ENCODE measurements at places on chromosomes 3 and 15. TPM values are rescaled to one million over a fixed set of nuclear protein-coding genes. Genes with fewer than 3 reads are reported as not detected.

Gene CCNB2
- 30.3 TPM for total RNA-seq

Gene IL17RD
- total RNA-seq: 0.04 TPM

Gene AGBL1
- total RNA-seq: not detected

Gene ALDH1A2
- not detected for total RNA-seq

DNA sequence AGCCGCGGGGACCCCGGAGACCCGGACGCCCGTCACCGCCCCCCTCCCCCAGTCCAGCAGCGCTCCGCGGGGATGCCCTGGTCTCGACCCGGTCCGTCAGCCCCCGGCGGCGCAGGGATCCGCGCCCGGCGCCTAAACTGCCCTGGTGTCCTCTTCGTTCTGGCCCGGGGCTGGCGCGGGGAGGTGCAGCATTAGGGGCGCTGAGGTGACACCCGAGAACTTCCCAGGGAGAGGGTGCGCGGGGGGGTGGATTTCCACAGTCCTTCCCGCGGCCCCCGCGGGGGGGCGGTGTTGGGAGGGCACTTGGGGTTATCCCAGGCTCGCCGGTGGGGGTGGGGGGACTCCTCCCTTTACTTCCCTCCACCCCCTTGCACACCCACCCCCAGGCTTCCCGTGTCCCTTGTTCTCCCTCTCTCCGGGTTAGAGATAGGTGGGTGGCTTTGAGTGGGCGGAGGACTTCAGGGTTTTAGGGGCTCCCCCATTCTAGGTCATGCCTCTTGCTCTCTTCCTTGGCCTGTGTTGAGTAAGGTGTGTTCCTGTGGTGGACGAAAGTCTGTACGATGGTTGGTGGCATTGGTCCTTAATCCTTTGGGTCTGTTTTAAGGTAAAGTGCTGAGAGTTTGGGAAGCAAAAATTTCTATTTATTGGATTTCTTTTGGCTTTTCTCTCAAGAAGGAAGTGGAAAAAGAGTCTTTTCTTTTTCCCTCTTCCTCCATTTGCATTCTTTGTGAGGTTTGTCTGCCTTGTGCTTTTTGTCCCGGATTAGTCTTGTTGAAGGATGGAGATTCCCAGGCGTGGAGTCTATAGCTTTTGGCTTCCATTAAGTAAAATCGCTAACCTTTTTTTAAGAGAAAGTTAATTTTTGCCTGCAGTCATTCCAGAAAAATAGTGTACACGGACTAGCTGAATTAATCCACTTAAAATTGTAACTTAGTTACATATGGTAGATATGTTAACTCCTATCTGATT is 811 bp downstream of the SKIL start:
- H3K27me3 ChIP-seq: no peaks in the 10 kb centered on the region
- H3K4me1 ChIP-seq: peaks cover 20% of the 10 kb centered on the region
- peak; percentile 78 for DNase-seq
- H3K27ac ChIP-seq: peak overlapping the region; percentile 87

DNA sequence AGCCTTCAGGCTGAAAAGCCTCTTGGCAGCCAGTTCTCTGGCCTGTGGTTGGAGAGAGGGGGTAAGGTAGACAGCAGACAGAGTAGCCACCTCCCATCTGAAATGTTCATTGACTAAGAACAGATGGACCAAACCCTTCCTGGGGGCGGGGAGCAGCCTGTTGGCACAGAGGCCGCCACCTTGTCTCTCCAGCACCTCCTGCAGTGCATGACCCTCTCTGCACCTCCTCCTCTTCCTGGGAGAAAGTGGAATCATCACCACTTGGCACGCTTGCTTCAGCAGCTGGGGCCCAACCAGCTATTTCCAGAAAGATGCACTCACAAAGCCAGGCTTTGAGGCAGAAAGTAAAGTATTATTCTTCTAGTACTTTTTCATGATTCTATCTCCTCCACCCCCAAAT is 313.4 kb upstream of the CHRM5 start:
- no peaks in the 10 kb centered on the region for H3K27me3 ChIP-seq
- H3K4me1 ChIP-seq: no peaks in the 10 kb centered on the region
- H3K36me3 ChIP-seq: no peaks in the 10 kb centered on the region

- H3K4me3 ChIP-seq: no peak overlapping the region
- H3K27ac ChIP-seq: no peak overlapping the region
- no peaks in the 10 kb centered on the region for H3K27me3 ChIP-seq
- H3K36me3 ChIP-seq: no peaks in the 10 kb centered on the region
- DNase-seq: no peak
Measured at GRCh38 chr15:97759363-97759762, 201.1 kb upstream of the ARRDC4 start.

DNA sequence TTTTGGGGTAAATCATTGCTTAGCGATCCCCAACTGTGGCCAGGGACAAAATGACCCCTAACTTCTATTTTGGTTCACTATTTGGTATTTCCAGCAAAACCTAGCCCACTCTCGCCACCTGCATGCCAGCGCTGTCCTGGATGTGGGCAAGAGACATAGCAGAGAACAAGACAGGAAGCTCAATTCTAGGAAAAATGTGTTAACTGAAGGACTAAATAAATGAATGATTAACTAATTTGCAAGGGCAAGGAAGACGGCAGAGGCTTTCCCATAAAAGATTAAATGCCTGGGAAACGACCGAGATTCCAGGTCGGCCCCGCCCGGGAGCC is 408 bp downstream of the NICN1 start:
- peaks cover 4% of the 10 kb centered on the region for H3K4me1 ChIP-seq
- no peaks in the 10 kb centered on the region for H3K36me3 ChIP-seq
- peak overlapping the region; percentile 83 for H3K4me3 ChIP-seq
- H3K27me3 ChIP-seq: no peaks in the 10 kb centered on the region
- peak overlapping the region; percentile 87 for H3K27ac ChIP-seq

DNA sequence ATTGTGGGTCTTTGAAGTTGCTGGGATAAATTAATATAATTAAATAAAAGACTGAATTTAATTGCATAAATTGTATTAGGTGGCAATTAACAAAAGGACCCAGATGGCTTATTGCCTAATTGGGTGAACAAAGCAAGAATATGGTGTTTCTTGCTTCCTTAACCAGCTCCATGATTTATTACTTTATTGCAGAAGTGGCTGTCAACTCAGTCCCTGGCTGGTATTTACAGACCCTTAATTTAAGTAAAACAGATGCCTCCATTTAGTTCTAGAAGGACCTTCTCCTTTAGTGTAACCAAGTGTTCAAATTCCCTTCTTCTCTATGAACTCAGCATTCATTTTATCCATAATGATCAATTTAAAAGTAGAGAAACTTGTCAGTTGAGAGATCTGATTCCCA is 35.1 kb downstream of the DPH3 start:
- H3K4me3 ChIP-seq: no peak overlapping the region
- no peak overlapping the region for H3K27ac ChIP-seq
- no peaks in the 10 kb centered on the region for H3K27me3 ChIP-seq
- no peaks in the 10 kb centered on the region for H3K4me1 ChIP-seq
- no peak for DNase-seq
- H3K36me3 ChIP-seq: no peaks in the 10 kb centered on the region

DNA sequence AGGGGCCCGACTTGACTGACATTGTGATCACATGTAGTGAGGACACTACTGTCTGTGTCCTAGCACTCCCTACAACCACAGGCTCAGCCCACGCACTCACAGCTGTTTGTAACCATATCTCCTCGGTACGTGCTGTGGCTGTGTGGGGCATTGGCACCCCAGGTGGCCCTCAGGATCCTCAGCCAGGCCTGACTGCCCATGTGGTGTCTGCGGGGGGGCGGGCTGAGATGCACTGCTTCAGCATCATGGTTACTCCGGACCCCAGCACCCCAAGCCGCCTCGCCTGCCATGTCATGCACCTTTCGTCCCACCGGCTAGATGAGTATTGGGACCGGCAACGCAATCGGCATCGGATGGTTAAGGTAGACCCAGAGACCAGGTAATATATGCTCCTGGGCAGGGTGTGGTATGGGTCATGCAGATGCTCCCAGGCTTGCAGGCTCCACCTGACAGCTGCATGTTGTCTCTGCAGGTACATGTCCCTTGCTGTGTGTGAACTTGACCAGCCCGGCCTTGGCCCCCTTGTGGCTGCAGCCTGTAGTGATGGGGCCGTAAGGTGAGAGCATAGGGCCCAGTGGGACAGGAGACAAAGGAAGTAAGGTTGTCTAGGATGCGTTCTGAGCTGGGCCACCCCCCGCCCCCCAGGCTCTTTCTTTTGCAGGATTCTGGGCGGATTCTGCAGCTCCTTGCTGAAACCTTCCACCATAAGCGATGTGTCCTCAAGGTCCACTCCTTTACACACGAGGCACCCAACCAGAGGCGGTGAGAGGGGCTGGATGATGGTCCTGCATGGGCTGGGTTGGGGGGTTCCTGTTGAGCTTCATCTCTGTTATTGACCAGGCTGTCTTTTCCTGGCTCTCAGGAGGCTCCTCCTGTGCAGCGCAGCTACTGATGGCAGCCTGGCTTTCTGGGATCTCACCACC is 4.4 kb downstream of the DALRD3 start:
- H3K27me3 ChIP-seq: no peaks in the 10 kb centered on the region
- no peak overlapping the region for H3K27ac ChIP-seq
- no peak overlapping the region for H3K4me3 ChIP-seq
- peaks cover 12% of the 10 kb centered on the region for H3K36me3 ChIP-seq
